ENCODE measurements at places on chromosomes 11 and 22. TPM values are rescaled to one million over a fixed set of nuclear protein-coding genes. Genes with fewer than 3 reads are reported as not detected.

The ASRGL1 gene
- 27.2 TPM for total RNA-seq

The OR10A2 gene
- total RNA-seq: not detected

The GNAZ gene
- total RNA-seq: 9.6 TPM

The ESAM gene
- total RNA-seq: not detected

The UNC93B1 gene
- total RNA-seq: 18.9 TPM

The OR52N4 gene
- not detected for total RNA-seq

The ARHGAP8 gene
- total RNA-seq: 48.7 TPM

The CD3E gene
- total RNA-seq: not detected

The GRAMD1B gene
- total RNA-seq: 21.2 TPM

The MRGPRX4 gene
- not detected for total RNA-seq

GRCh38 chr11:117248341-117248740 lies 15.9 kb downstream of the RNF214 start:
- H3K36me3 ChIP-seq: peaks cover 9% of the 10 kb centered on the region
- no peaks in the 10 kb centered on the region for H3K27me3 ChIP-seq
- no peak for DNase-seq
- H3K27ac ChIP-seq: no peak overlapping the region

- no peak for DNase-seq
- H3K36me3 ChIP-seq: no peaks in the 10 kb centered on the region
- no peak overlapping the region for H3K27ac ChIP-seq
- peaks cover 4% of the 10 kb centered on the region for H3K27me3 ChIP-seq
Observed at GRCh38 chr22:48891688-48892577, 935.7 kb downstream of the BRD1 start.

DNA sequence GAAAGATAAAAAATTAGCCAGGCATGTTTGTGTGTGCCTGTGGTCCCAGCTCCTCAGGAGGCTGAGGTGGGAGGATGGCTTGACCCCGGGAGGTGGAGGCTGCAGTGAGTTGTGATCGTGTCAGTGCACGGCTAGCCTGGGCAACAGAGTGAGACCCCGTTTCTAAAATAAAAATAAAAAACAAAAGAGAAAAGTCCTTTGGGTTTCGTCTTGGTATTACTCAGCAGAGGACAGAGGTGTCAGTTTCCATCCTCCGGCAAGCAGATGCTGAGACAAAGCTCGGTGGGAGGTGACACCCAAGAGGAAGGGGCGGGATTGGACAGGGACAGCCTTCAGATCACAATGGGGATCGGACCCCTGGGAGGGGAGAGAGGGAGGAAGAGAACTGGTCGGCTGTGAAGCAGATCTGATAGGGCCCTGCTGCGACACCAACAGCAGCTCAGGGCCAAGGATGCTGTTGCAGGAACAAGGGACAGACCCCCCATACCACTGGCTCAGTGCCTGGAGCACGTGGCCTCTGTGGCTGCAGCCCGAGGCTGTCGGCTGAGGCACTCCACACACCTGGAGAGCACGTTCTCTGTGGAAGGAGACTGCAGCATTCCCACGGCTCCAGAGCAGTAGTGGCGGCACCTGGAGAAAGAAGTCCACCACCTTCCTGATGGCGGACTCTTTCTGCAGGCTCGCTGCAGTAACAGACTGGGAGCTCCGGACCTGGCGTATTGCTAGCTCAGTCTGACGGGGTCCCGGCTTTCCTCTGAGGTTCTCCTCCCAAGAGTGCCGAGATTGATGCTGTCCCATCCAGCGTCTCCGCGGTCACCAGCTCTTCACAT lies 5.2 kb upstream of the BID start:
- no peak overlapping the region for H3K27ac ChIP-seq
- peaks cover 12% of the 10 kb centered on the region for H3K4me1 ChIP-seq
- H3K4me3 ChIP-seq: no peak overlapping the region
- no peaks in the 10 kb centered on the region for H3K36me3 ChIP-seq

DNA sequence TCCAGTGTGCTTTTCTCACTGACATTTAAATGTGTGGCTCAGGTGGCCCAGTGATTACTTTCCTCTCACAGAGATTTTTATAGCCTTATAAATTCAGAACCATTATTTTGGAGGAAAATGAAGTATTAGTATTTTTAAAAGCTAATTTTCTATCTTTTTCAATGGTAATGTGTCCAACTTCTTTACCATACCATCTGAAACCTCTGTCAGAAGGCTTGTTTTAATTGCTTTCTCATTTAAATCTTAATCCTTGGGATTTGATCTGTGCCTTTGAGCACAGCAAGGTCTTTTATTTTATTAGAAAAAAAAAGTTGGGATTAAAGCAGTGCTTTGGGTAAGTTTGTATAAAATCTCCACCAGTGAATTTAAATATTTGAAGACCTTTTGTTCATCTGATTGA lies 452.3 kb upstream of the RAG2 start:
- no peaks in the 10 kb centered on the region for H3K36me3 ChIP-seq
- no peak overlapping the region for H3K27ac ChIP-seq
- no peaks in the 10 kb centered on the region for H3K4me1 ChIP-seq
- no peaks in the 10 kb centered on the region for H3K27me3 ChIP-seq
- no peak for DNase-seq

DNA sequence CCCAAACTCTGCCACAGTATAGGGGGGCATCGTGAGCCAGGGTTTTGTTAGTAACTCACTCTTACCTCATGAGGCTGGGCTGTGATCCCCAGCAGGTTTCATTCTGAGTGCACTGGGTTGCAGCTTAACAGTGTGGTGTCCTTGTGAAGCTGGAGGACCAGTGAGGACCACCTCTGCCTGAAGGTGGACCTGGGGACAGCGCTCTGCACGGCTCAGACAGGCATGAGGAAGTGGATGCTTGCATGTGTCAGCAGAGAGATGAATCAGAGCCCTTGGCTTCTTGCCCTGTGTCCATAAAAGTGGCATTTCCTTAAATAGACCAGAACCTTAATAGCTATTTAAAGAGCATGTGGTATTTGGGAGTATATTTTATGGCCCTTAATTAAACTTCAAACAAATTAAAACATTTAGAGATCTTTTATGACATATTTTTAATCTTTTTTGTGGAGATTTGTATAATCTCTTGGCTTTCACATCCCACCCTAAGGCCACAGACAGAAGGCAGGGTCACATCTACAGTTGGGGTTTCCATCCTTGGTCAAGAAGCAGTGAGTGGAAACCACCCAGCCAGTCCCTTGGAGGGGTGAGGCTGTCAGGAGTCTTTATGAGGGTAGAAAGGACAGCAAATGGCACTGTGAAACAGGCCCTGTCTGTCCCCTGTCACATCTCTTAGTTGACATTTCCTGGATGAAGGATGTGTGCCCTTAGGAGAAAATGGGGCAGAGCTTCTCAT lies 24.8 kb upstream of the ADORA2A start:
- H3K36me3 ChIP-seq: no peaks in the 10 kb centered on the region
- H3K4me1 ChIP-seq: no peaks in the 10 kb centered on the region
- no peaks in the 10 kb centered on the region for H3K27me3 ChIP-seq
- DNase-seq: no peak
- H3K4me3 ChIP-seq: no peak overlapping the region

- no peaks in the 10 kb centered on the region for H3K36me3 ChIP-seq
- no peak overlapping the region for H3K27ac ChIP-seq
- H3K4me1 ChIP-seq: no peaks in the 10 kb centered on the region
- H3K4me3 ChIP-seq: no peak overlapping the region
Observed at GRCh38 chr11:14258221-14258935, 100.6 kb downstream of the RRAS2 start.

DNA sequence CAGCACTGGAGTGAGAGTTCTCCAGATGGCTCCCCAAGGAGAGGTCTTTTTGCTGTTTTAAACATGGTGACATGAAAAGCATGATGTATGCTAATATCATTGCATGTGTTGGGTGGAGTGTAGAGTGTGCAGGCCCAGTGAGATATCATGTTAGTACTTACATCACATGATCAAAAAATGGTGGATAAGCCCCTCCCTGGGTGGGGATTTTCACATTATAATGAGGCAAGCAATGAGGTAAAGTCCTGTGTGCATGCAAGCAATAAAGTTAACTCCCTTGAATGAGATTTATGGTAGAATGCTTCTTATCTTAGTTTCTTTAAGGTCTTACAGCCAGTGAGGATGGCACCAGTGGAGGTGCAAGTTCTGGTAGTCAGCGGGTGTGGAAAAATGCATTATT lies 8.5 kb downstream of the FAM111B start:
- peaks cover 3% of the 10 kb centered on the region for H3K36me3 ChIP-seq
- H3K4me3 ChIP-seq: no peak overlapping the region
- no peaks in the 10 kb centered on the region for H3K27me3 ChIP-seq

DNA sequence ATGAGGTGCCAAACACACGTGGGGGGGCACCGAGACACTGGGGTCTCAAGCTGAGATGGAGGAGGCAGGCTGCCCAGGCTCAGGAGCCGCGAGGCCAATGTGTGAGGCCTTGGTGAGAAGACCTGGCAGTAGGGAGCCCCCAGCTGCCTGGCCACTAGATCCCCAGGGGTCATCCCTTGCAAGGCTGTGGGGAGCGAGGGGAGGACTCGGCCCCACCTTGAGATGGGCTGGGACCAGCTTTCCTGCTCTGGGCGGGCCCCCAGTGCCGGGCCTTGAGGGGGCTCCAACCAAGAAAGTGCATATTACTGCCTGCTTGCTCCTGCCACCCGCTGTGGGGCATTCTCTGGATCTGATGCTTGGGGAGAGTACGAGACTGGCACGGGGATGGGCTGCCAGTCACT lies 107.0 kb downstream of the CTTN start:
- no peaks in the 10 kb centered on the region for H3K27me3 ChIP-seq
- H3K27ac ChIP-seq: no peak overlapping the region
- DNase-seq: no peak
- H3K4me1 ChIP-seq: peaks cover 3% of the 10 kb centered on the region
- H3K4me3 ChIP-seq: no peak overlapping the region

- H3K27ac ChIP-seq: no peak overlapping the region
- H3K4me3 ChIP-seq: no peak overlapping the region
- no peaks in the 10 kb centered on the region for H3K36me3 ChIP-seq
- DNase-seq: no peak
- no peaks in the 10 kb centered on the region for H3K4me1 ChIP-seq
Observed at GRCh38 chr11:73965764-73966121, 14.9 kb downstream of the DNAJB13 start.

DNA sequence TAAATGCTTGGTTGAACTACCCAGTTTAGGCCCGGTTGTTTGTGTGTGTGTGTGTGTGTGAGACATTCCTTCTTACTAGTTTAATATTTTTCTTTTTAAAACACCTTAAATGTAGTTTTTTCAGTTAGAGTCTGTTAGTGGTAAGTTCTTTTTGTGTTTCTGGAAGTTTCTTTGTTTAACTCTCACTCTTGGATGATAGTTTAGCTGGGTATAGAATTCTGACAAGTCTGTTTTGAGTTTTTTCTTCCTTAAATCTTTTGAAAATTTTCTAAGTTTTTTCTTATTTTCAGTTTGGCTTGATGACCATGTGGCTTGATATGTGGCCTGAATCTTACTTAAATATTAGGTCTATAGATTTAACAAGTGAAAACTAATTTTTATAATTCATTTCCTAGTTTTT lies 60.1 kb downstream of the PDE3B start:
- DNase-seq: no peak
- H3K4me3 ChIP-seq: no peak overlapping the region
- no peaks in the 10 kb centered on the region for H3K36me3 ChIP-seq

DNA sequence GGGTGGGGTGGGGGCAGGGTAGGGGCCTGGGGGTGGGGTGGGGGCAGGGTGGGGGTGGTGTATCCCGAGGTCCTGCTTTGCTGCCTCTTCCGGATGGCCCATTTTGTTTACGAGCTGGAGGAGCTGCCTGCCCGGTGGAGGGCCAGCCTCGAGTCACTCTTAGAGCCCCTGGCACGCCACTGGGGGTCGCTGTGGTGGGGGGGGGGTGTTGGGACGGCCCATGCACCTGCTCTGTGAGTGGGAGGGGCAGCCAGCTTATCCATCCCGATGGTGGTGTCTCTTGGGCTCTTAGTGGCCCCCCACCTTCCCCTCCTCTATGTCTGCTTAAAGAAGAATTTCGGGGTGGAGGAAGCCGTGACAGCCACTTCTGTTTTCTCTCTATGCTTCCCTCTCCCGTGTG lies 24.6 kb downstream of the MRGPRD start:
- H3K4me1 ChIP-seq: peaks cover 7% of the 10 kb centered on the region
- no peaks in the 10 kb centered on the region for H3K36me3 ChIP-seq
- no peak overlapping the region for H3K4me3 ChIP-seq
- DNase-seq: no peak

GRCh38 chr11:122672892-122673291 lies 17.4 kb downstream of the UBASH3B start:
- DNase-seq: no peak
- no peaks in the 10 kb centered on the region for H3K36me3 ChIP-seq
- no peak overlapping the region for H3K4me3 ChIP-seq

DNA sequence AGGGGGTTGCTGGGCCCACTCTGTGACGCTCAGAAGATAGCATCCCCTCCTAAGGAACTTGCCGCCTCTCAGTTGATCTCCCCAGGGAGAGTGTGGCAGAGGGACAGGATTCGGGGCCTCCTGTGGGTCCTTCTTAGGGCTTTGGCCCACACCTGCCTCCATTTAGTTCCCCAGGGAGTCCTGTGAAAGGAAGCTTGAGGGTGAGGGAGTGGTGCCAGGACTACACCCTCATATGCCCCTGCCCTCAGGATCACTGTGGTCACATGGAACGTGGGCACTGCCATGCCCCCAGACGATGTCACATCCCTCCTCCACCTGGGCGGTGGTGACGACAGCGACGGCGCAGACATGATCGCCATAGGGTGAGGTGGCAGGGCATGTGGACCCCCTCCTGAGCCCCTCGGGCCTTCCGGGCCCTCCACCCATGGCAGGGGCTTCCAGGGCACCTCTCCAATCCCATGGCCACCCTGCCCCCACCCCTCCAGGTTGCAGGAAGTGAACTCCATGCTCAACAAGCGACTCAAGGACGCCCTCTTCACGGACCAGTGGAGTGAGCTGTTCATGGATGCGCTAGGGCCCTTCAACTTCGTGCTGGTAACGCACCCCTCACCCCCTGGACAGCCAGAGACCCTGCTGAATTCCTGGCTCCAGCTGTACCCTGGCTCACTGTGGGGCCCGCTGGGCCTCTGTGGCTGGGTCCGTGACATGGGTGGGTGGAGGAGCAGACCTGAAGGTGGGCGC lies 3.5 kb downstream of the INPP5J start:
- H3K36me3 ChIP-seq: no peaks in the 10 kb centered on the region
- no peak overlapping the region for H3K27ac ChIP-seq
- H3K27me3 ChIP-seq: no peaks in the 10 kb centered on the region
- H3K4me3 ChIP-seq: no peak overlapping the region
- DNase-seq: no peak
- peaks cover 15% of the 10 kb centered on the region for H3K4me1 ChIP-seq

GRCh38 chr11:74538680-74539079 lies 45.2 kb upstream of the LIPT2 start:
- H3K36me3 ChIP-seq: no peaks in the 10 kb centered on the region
- H3K27ac ChIP-seq: no peak overlapping the region
- no peak overlapping the region for H3K4me3 ChIP-seq
- no peak for DNase-seq
- no peaks in the 10 kb centered on the region for H3K4me1 ChIP-seq
- no peaks in the 10 kb centered on the region for H3K27me3 ChIP-seq

- H3K4me1 ChIP-seq: no peaks in the 10 kb centered on the region
- DNase-seq: peak; percentile 11
- H3K27me3 ChIP-seq: no peaks in the 10 kb centered on the region
- no peaks in the 10 kb centered on the region for H3K36me3 ChIP-seq
- H3K4me3 ChIP-seq: no peak overlapping the region
Observed at GRCh38 chr11:116162086-116162885, 610.5 kb downstream of the BUD13 start.

- DNase-seq: no peak
- no peaks in the 10 kb centered on the region for H3K4me1 ChIP-seq
- H3K27me3 ChIP-seq: no peaks in the 10 kb centered on the region
- no peak overlapping the region for H3K4me3 ChIP-seq
Observed at GRCh38 chr22:32720924-32721323, 80.6 kb upstream of the TIMP3 start.

- peaks cover 40% of the 10 kb centered on the region for H3K36me3 ChIP-seq
- H3K4me1 ChIP-seq: 0 out of 2 replicates have a peak, but pooled peaks cover 4% of the 10 kb centered on the region
- H3K4me3 ChIP-seq: no peak overlapping the region
- H3K27me3 ChIP-seq: no peaks in the 10 kb centered on the region
- no peak for DNase-seq
Observed at GRCh38 chr11:69648679-69649575, 8.0 kb downstream of the CCND1 start.

All from H1 (cell line).